ENCODE measurements at places on chromosomes 11 and 22. TPM values are rescaled to one million over a fixed set of nuclear protein-coding genes. Genes with fewer than 3 reads are reported as not detected.

MYOD1 gene
- not detected for total RNA-seq

- DNase-seq: peak; percentile 80
Observed at GRCh38 chr11:13210424-13210823, 67.2 kb upstream of the BMAL1 start.

TEX54 gene
- total RNA-seq: not detected

- DNase-seq: no peak
Observed at GRCh38 chr11:11072067-11072466, 214.2 kb upstream of the ZBED5 start.

GRCh38 chr11:117614728-117615127 lies 182.3 kb downstream of the DSCAML1 start:
- DNase-seq: no peak

RNF214 gene
- 5.4 TPM for total RNA-seq

- no peak for DNase-seq
Observed at GRCh38 chr11:111414267-111414931, 35.3 kb upstream of the POU2AF1 start.

OR5F1 gene
- total RNA-seq: not detected

MRGPRX4 gene
- total RNA-seq: 0.51 TPM

DNA sequence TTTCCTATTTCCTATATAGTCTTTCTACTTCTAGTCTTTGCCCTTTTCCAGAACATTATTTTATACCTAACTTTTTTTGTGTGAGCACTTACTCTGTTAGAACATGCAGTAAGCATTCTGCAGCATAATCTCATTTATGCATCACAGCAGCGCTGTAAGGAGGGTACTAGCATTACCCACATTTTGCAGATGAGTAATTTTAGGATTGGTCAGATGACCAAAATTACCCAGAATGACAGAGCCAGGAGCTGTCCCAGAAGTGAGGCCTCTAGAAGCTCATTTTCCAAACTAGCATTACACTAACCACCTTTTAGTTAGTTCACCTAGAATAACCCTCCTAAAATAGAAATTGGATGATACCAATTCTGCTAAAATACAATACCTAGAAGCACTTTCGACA lies 47.1 kb upstream of the ARHGAP32 start:
- no peak for DNase-seq

DNA sequence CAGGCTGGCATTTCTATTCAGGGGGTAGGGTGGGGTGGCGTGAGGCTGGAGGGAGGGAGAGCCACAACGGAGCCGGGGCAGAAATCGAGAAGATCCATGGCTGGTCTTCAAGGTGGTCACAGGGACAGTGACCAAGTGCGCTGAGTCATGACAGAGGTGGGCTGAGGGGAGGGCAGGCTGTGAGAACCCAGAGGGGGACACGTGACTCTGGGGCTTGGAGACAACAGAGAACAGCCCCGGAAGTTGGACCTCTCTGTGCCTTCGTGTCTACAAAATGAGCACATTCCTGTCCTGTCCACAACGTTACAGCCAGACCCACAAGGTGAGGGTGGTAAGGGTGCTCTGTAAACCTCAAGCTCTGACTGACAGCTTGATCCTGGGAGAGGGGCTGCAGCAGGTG lies 35.1 kb upstream of the ARFGAP3 start:
- no peak for DNase-seq

SLC17A6 gene
- total RNA-seq: not detected

DNA sequence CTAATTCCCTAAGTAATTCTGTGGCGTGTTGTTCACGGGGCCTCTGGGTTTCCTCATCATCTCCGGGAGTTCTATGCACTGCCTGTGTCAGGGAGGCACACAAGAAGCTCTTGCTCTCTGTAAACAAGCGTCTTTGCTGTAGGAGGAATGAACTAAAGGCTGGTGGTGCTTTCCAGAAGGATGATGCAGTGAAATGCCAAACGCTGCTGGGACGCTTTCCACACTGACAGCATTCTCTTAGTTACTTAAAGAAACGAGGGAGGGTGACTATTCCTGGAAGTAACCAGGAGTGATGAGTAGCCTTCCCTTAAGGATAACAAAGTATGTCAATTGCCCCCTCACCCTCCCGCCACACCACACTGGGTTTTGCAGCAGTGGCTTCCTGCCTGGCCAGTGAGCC lies 38.5 kb upstream of the NUP50 start:
- DNase-seq: no peak

DNA sequence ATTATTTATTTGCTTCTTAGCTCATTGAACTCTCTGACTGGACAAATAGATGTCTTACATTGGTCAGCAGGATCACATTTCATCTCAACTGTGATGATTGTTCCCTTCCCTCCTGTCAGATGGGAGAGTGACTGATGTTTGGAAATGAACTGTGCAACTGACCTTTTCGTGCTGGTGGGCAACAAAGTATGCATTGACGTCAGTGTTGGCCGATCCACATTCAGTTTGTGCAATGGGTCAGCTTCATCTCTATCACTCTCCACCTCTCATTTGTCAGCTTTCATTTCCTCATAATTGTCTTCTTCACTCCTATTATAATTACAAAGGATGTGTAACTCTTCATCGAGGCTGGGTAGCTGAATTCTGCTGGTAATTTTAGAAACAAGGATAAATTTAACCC lies 71.3 kb downstream of the PPP2R1B start:
- DNase-seq: peak; percentile 71

GRCh38 chr22:40482886-40483285 lies 112.5 kb downstream of the SGSM3 start:
- DNase-seq: no peak

NAALADL1 gene
- 16.6 TPM for total RNA-seq

MUC6 gene
- not detected for total RNA-seq

TCN1 gene
- total RNA-seq: not detected

DNA sequence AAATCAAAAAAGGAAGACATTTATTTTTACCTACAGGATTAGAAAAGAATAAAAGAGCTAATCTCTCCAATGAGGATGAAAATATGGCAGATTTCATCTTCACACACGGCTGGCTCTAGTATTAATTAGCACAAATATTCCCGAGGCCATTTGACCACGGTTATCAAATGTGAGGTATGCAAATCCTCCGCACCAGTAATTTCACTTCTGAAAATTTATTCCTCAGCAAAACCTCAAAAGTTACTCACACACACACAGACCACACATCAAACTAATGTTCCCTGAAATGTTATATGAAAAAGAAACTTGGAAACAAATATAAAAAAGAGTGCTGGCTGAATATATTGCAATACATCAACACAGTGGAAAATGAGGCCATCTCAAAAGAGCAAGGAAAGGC lies 32.8 kb downstream of the CELSR1 start:
- no peak for DNase-seq

GRCh38 chr11:82049199-82049598 lies 684.5 kb downstream of the FAM181B start:
- no peak for DNase-seq

SULT4A1 gene
- total RNA-seq: under 0.01 TPM

FBLN1 gene
- total RNA-seq: 1.0 TPM

DNA sequence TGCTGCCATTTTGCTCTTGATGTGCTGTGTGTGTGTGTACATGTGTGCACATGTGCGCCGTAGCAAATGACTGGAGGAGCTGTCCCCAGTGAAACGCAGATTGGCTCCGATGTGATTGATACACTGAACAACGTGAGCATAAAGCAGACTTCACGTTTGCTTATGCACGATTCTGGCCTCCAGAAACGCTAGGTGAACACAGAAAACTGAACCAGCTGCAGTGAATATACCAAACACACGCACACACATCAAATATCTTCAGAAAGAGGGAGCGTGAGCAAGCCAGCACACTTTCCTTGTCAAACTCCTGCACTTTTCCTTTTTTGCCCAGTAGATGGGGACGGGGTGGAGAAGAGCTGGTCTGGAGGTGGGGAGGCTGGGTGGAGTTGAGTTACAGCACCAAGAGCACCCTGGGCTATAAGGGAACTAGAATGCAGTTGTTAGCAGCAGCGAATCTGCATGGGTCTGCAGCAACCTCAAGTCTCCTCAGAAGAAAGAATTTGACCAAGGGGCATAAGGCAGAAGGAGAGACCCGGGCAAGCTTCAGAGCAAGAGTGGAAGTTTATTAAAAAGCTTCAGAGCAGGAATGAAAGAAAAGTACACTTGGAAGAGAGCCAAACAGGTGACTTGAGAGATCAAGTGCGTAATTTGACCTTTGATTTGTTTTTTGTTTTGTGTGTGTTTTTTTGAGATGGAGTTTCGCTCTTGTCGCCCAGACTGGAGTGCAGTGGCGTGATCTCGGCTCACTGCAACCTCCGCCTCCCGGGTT lies 77.8 kb upstream of the CADM1 start:
- no peak for DNase-seq

GRCh38 chr11:45152740-45153595 lies 6.5 kb downstream of the PRDM11 start:
- no peak for DNase-seq

DNA sequence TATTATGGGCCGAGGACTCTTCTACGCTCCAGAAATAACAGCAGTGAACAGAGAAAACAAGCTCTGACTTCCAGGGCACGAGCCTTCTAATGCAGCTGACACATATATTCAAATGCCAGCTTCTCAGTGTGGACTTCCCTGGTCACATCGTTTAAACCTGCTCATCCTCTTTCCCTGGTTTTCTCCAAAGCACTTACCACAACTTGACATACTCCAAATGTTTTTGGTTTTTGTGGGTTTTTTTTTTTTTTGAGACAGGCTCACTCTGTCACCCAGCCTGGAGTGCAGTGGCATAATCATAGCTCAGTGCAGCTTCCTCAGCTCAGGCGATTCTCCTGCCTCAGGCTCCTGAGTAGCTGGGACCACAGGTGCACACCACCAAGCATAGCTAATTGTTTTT lies 105.5 kb downstream of the MICAL3 start:
- DNase-seq: no peak

ANO5 gene
- total RNA-seq: under 0.01 TPM

GRCh38 chr11:36399236-36399635 lies 103.1 kb downstream of the PRR5L start:
- DNase-seq: no peak

DNA sequence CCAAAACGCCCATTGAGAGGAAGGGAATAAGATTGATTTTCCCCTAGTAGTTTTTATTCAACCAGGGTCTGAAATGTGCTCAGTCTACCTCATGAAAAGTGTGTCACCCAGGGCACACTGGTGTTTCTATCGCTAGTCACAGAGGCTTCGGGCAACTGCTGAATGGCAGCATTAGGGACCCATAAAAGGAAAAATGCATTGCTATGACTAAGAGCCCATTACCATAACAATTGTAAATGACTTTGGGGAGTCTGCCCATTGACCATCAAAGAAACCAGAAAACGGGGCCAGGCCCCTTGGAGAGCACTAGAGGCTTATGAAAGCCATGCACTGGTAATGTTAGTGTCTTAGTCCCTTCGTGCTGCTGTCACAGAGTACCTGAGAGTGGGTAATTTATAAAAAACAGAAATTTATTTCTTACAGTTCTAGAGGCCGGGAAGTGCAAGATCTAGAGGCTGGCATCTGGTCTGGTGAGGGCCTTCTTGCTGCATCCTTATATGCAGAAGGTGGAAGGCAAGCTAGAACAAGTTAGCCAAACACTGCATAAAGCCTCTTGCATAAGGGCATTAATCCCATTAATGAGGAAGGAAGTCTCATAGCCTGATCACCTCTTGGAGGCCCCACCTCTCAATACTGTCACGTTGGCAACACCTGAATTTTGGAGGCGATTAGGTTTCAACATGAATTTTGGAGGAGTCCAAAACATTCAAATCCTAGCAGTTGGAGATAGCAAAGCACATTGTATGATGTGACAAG lies 306.7 kb downstream of the ST3GAL4 start:
- DNase-seq: no peak

GRCh38 chr11:70816156-70816678 lies 417.9 kb downstream of the CTTN start:
- DNase-seq: no peak

NFAM1 gene
- not detected for total RNA-seq

DNA sequence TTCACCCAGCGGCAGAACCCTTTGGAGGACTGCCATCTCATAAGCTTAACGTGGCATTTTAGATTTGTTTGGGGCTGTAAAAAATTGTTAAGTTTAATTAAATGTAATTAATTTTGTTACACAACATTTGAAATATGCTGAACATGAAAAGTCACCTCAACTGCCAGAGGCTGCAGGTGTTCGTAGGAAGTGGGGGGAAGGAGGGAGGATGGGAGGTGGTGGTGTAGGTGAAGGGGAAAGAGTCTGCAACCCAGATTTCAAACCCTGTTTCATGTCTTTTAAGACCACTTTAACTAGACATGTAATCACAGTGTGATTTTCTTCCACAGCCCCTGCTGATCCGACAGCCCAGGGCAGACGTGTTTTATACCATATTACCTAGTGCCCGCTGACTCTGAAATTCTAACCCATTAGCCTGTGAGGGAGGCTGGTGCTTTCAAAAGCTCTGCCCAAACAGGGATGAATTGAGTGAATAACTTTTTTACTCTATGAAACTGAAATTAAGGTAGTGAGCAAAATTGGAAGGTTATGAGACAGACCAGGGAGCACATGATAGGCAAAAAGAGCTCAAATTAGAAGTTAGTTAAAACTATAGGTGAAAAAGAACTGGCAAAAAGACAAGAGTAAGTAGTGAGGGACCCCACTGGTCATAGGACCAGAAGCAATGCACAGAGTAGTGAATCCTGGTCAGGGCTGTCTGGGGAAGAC lies 279.8 kb downstream of the DDX10 start:
- DNase-seq: no peak

DNA sequence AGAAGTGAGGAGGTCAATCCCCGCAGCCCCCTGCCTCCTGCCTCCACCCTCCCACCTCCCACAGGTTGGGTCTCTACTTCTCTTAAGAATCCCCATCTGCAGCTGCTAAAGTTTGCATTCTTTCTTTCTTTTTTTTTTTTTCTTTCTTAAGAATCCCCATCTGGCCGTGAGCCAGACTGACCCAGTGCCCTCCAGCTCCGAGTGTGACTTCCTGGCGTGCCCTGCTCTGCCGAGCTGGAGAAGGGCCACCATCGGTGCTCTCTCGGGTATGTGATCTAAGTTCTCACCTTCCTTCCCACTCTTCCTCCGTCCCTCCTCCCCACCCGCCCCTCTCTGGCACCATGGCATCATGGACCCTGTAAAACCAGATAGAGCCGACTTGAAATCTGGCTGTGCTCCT lies 66.7 kb upstream of the LMO1 start:
- no peak for DNase-seq

DNA sequence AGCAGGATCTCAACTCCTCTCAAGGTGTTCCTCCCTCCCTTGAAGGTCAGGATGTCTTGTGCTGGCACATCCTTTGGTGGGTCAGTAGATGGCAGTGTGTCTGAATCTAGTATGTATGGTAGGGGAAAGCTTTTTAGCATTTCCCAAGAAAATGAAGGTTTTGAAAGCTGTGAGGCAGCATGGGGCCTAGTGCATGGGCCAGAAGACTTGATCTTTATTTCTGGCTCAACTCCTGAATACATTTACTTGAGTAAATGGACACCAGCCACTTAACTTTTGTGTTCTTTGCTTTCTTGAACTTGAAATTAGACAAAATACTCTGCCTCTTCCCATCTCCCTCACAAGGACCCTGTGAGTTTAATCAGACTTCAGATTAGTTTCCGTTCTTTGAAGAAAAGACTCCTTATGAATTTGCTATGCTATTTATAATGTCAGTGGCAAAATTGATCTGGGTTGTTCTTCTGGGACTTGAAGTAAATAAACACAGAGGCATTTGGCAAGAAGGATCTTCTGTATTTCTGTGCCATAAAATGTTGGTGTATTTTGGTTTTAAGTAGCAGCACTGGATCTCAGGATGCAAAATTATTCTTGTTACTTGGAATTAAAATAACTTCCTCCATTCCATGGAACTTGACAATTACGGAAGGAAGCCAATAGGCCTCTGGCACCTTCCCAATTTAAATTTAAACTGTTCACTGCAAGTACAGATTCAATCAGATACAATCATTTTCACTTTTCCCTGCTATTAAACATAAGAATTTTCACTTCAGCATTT lies 288.8 kb downstream of the CASP12 start:
- DNase-seq: peak; percentile 86

TAF6L gene
- total RNA-seq: 23.9 TPM

Measured in dermis microvascular lymphatic vessel endothelial cell (primary cell).